Endothelial cell of umbilical vein (primary cell): ENCODE measurements at places on chromosomes 1 and 21. TPM values are rescaled to one million over a fixed set of nuclear protein-coding genes. Genes with fewer than 3 reads are reported as not detected.
A peak's percentile ranks its signal among the peaks of the same experiment; 100 is the strongest.

GRCh38 chr1:30952098-30952497 lies 43.5 kb upstream of the SDC3 start:
- H3K27me3 ChIP-seq: no peaks in the 10 kb centered on the region
- H3K4me1 ChIP-seq: no peaks in the 10 kb centered on the region
- H3K36me3 ChIP-seq: peaks cover 30% of the 10 kb centered on the region
- no peak overlapping the region for H3K4me3 ChIP-seq

DNA sequence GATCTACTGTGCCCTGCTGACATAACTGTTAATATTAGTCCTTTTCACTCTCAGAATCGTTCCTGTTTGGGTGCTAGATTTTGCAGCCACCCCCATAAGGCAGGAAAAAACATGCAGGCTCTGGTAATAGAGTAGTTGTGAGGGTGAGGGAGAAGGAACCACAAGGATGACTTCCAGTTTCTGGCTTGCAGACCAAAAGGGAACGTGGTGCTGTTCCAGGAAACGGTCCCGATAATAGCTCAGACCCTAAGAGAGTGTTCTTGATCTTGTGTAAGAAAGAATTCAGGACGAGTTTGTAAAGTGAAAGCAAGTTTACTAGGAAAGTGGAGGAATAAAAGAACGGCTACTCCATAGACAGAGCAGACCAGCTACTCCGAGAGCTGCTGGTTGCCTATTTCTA lies 50.7 kb upstream of the RHOU start:
- no peak overlapping the region for H3K27ac ChIP-seq
- H3K27me3 ChIP-seq: no peaks in the 10 kb centered on the region
- no peaks in the 10 kb centered on the region for H3K36me3 ChIP-seq
- no peak overlapping the region for H3K4me3 ChIP-seq
- DNase-seq: no peak

- peaks cover 2% of the 10 kb centered on the region for H3K4me1 ChIP-seq
- no peaks in the 10 kb centered on the region for H3K36me3 ChIP-seq
- no peak overlapping the region for H3K4me3 ChIP-seq
- H3K27ac ChIP-seq: no peak overlapping the region
Observed at GRCh38 chr1:56437959-56438358, 141.4 kb downstream of the PLPP3 start.

DNA sequence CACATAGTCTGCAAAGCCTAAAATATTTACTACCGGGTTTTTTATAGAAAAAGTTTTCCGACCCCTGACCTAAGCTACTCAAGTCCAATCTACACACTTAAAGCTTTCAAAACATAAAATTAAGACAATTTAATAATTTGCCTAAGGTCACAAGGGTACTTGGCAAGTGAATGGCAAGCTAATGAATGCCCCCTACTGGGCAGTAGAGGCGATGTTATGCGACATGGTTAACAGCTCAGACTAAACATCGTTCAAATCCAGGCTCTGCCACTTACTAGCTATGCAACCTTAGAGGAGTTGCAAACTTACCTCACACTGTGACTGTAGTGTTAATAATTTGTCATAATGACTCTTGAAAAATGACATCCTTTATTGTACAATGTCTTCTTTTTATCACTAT lies 317.2 kb upstream of the NFIA start:
- no peaks in the 10 kb centered on the region for H3K36me3 ChIP-seq
- peaks cover 13% of the 10 kb centered on the region for H3K4me1 ChIP-seq
- H3K4me3 ChIP-seq: no peak overlapping the region
- H3K27me3 ChIP-seq: no peaks in the 10 kb centered on the region
- no peak overlapping the region for H3K27ac ChIP-seq

GRCh38 chr1:108862017-108862610 lies 5.2 kb upstream of the AKNAD1 start:
- H3K4me1 ChIP-seq: no peaks in the 10 kb centered on the region
- peaks cover 4% of the 10 kb centered on the region for H3K27me3 ChIP-seq
- no peaks in the 10 kb centered on the region for H3K36me3 ChIP-seq
- H3K4me3 ChIP-seq: no peak overlapping the region
- H3K27ac ChIP-seq: no peak overlapping the region

- no peaks in the 10 kb centered on the region for H3K27me3 ChIP-seq
- no peaks in the 10 kb centered on the region for H3K36me3 ChIP-seq
- no peak for DNase-seq
- no peak overlapping the region for H3K4me3 ChIP-seq
Observed at GRCh38 chr1:215599418-215600074, 32.4 kb downstream of the KCTD3 start.

DNA sequence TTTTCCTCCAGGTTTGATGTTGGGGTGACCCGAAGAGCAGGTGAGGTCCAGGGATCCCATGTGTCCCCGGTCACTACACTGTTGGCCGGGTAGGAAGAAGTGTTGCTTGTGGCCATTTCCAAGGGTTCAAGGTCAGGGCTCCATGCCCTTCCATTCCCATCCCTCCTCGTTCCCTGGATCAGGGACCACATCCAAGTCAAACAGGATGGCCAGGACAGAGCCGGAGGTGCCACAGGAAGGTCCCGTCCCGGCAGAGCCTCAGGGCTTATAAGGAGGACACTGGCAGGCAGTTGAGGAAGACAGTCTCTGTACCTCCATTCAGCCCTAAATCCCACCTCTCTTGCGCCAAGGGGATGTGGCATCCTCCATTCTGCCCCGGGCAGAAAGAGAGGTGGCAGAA lies 22.0 kb upstream of the FAM131C start:
- H3K27ac ChIP-seq: no peak overlapping the region
- no peaks in the 10 kb centered on the region for H3K36me3 ChIP-seq
- no peak overlapping the region for H3K4me3 ChIP-seq
- no peak for DNase-seq
- no peaks in the 10 kb centered on the region for H3K4me1 ChIP-seq

DNA sequence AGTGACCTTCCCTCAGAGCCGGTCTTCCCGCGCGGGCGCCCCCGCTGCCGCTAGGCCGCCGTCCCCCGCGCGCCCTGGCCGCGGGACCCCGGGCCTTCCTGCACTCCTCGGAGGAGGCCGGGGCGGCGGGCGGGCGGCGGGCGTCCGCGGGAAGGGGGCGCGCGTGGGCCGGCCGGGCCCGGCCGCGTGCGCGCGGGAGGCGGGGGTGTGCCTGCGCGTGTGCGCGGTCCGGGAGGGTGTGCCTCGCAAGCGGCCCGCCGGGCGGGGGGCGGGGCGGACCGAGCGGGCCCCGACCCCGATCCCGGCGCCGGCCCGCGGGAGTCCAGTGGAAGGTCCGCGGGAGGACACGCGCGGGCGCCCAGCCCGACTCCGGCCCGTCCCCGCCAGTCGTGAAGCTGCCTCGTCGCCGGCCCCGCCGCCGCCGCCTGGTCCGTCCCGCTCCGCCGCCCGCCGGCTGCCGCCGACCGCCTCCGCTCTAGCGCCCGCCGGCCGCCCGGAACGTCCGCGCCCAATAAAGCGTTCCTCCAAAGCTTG lies 438 bp downstream of the MRPS6 start:
- peak; percentile 10 for DNase-seq
- no peaks in the 10 kb centered on the region for H3K36me3 ChIP-seq

GRCh38 chr1:56948403-56949023 lies 17.3 kb downstream of the C8B start:
- no peaks in the 10 kb centered on the region for H3K27me3 ChIP-seq
- H3K27ac ChIP-seq: no peak overlapping the region
- no peaks in the 10 kb centered on the region for H3K4me1 ChIP-seq
- DNase-seq: no peak
- H3K36me3 ChIP-seq: no peaks in the 10 kb centered on the region

- DNase-seq: no peak
- H3K4me1 ChIP-seq: peaks cover 30% of the 10 kb centered on the region
- peaks cover 11% of the 10 kb centered on the region for H3K36me3 ChIP-seq
- H3K27me3 ChIP-seq: no peaks in the 10 kb centered on the region
- no peak overlapping the region for H3K27ac ChIP-seq
Observed at GRCh38 chr1:43537423-43538142, 6.9 kb downstream of the PTPRF start.

- H3K27ac ChIP-seq: no peak overlapping the region
- H3K4me3 ChIP-seq: no peak overlapping the region
- DNase-seq: no peak
- no peaks in the 10 kb centered on the region for H3K27me3 ChIP-seq
Observed at GRCh38 chr1:206010060-206010459, 6.9 kb upstream of the RAB7B start.

DNA sequence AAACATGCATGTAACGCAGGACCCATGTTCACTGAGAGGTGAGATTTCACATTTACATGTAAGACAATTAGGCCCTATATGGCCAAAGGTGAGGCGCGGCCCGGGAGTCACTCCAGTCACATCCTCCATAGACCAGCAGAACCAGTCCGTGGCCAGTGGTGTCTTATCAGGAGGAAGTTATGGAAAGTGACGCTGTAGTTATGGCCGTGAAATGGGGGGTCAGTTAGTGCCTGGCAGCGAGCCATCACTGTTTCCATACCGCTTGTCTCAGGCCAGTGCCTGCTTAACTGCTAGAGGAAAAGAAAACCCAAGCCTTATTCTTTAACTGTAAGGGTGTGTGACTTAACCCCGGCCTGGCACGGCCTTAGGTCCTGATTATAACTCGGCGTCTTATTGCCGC lies 6.1 kb downstream of the C1orf159 start:
- H3K36me3 ChIP-seq: no peaks in the 10 kb centered on the region
- H3K27me3 ChIP-seq: no peaks in the 10 kb centered on the region
- no peaks in the 10 kb centered on the region for H3K4me1 ChIP-seq
- no peak overlapping the region for H3K27ac ChIP-seq
- DNase-seq: peak; percentile 36
- no peak overlapping the region for H3K4me3 ChIP-seq

GRCh38 chr21:32426592-32427051 lies 14.1 kb downstream of the EVA1C start:
- no peak overlapping the region for H3K4me3 ChIP-seq
- H3K4me1 ChIP-seq: peaks cover 34% of the 10 kb centered on the region
- peak overlapping the region; percentile 68 for H3K27ac ChIP-seq
- no peaks in the 10 kb centered on the region for H3K27me3 ChIP-seq
- no peaks in the 10 kb centered on the region for H3K36me3 ChIP-seq
- peak; percentile 73 for DNase-seq

DNA sequence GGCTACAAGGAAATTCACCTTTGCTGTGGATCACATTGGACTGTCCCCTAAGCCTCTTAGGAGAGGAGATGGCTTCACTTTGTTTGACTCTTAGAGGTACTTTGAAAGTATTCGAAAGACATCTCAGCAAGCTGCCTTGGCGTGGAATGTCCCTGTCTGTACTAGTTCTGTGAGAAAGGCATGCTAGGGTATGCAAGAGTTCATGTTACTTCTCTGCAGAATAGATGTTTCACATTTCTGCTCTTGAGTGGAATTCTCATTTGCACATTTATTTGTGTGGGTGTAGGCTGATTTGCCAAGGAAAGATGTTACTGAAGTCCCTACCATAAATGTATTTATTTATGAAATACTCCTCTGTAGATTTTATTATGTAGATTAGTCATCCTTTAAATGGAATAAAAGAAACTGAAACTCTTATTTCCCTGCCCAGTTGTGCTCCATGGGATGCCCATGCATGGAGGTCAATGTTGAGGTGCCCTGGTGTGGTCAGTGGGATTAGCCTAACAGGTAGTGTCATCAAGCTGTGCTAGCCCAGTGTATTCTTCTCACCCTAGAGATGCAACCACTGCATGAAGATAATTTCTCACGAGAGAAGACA lies 13.8 kb downstream of the MIA3 start:
- no peak overlapping the region for H3K4me3 ChIP-seq
- no peak overlapping the region for H3K27ac ChIP-seq
- DNase-seq: no peak

DNA sequence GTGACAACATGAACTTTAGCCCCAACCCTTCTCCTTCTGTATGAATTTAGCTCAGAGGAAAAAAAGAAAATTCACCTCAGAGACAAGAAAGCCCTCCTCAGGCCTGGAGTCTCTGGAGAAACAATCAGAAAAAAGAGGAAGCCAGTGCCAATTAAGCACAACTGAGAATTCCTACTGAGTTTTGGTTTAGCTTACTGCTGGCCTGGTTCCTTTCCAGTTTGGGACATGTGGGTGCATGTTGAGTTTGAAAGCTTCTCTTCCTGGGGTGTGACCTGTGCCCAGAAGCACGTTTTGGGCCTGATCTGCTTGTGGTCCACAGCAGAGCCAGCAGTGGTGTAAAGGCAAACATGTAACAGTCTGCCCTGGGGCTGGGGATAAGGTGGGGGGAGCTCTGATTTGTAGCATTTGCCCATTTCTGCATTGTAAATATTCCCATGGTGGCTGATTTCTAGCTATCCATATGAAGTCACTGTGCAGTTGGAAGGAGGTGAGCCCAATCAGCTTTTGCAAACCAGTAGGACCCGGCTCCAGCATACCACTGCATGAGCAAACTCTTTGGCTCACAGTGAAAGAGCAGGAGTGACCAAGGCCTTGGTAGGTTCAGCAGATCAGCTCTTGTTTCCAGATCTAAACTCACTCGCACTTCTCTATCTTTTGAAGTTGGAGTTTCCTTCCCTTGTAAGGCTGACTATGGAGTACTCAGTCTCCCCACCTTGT lies 4.7 kb upstream of the THEM5 start:
- DNase-seq: no peak
- H3K27me3 ChIP-seq: no peaks in the 10 kb centered on the region
- no peak overlapping the region for H3K4me3 ChIP-seq
- no peaks in the 10 kb centered on the region for H3K36me3 ChIP-seq
- no peak overlapping the region for H3K27ac ChIP-seq

DNA sequence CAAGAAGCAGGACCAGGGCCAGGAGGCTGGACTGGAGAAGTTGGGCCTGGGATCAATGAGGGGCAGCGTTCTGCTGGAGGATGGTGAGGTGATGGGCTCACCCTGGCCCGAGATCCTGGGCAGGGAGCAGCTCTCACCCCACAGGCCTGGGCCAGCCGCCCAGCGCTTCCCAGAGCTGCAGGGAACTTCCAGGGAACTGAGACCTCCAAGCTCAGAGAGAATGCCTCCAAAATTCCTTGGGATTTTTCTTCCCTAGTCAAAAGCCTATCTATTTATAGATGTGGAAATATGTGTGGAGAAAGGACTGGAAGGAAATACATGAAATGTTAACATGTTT lies 121.2 kb downstream of the SPSB1 start:
- H3K27me3 ChIP-seq: no peaks in the 10 kb centered on the region
- peak; percentile 76 for DNase-seq
- no peak overlapping the region for H3K4me3 ChIP-seq
- peaks cover 20% of the 10 kb centered on the region for H3K4me1 ChIP-seq
- no peaks in the 10 kb centered on the region for H3K36me3 ChIP-seq
- peak overlapping the region; percentile 80 for H3K27ac ChIP-seq

DNA sequence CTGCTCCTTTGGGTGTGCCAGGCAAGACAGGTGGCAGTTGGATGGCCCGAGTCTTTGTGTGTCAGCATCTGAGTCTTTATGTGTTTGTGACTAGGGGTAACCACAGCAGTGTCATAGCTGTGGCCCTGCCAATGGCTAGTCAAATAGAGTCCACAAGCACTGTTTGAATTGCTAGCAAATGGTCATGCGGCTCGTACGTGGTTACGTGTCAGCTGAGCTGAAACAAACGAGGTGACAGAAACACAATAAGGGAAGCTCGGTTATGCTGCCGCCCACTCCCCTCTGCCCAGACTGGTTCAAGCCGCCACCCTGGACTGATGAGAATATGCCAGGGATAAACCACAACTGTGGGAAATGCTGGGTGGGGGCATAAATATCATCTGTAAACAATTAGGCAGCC lies 174.3 kb upstream of the LMO4 start:
- no peak for DNase-seq
- H3K4me1 ChIP-seq: peaks cover 19% of the 10 kb centered on the region
- H3K4me3 ChIP-seq: no peak overlapping the region
- no peaks in the 10 kb centered on the region for H3K36me3 ChIP-seq
- H3K27ac ChIP-seq: no peak overlapping the region
- H3K27me3 ChIP-seq: peaks cover 5% of the 10 kb centered on the region

HAPLN2 gene
- not detected in 2 replicates for total RNA-seq

PKLR gene
- total RNA-seq: not detected in 2 replicates

SMIM34 gene
- total RNA-seq: not detected in 2 replicates

PCBP3 gene
- total RNA-seq: 0.39 and 1.1 TPM in 2 replicates

PADI3 gene
- not detected in 2 replicates for total RNA-seq

KMO gene
- not detected in 2 replicates for total RNA-seq

TMPRSS2 gene
- not detected in 2 replicates for total RNA-seq

ELAVL4 gene
- total RNA-seq: not detected in 2 replicates

CFHR2 gene
- not detected in 2 replicates for total RNA-seq

ELAPOR1 gene
- total RNA-seq: 1.0 and 1.1 TPM in 2 replicates
